Muscle of leg (tissue), 16 donors: ENCODE measurements at places on chromosomes 16 and 17. TPM values are rescaled to one million over a fixed set of nuclear protein-coding genes. Genes with fewer than 3 reads are reported as not detected.

Gene NT5M
- 6.5 TPM for total RNA-seq

Gene CDH13
- total RNA-seq = 47.9 TPM

Gene RNF43
- 0.04 TPM for total RNA-seq

Gene CFAP119
- total RNA-seq = 1.8 TPM

Gene ZP2
- total RNA-seq = 0.09 TPM

Gene HEATR9
- not detected for total RNA-seq

Gene TBC1D3I
- total RNA-seq = 0.09 TPM

Gene PSKH1
- 8.6 TPM for total RNA-seq

Gene AXIN2
- total RNA-seq = 17.7 TPM

Gene SHBG
- 0.58 TPM for total RNA-seq

Gene SHISA9
- 0.04 TPM for total RNA-seq

Gene ADAD2
- total RNA-seq = 0.40 TPM

Gene SKAP1
- 0.35 TPM for total RNA-seq

Gene ETV4
- total RNA-seq = 4.0 TPM

Gene MYOCD
- total RNA-seq = 0.44 TPM

Gene GUCY2D
- under 0.01 TPM for total RNA-seq

Gene JPH3
- 0.18 TPM for total RNA-seq

Gene TEPSIN
- 8.9 TPM for total RNA-seq

Gene KRT31
- total RNA-seq = 3.3 TPM

Gene DHX40
- 40.7 TPM for total RNA-seq

Gene MYCBPAP
- total RNA-seq = 0.66 TPM

Gene MPO
- total RNA-seq = 2.3 TPM

Gene PRSS53
- total RNA-seq = 11.5 TPM

Gene ZNF263
- 34.9 TPM for total RNA-seq

Gene VTN
- total RNA-seq = 0.58 TPM

Gene NLRC3
- total RNA-seq = 0.58 TPM

Gene SLC6A2
- total RNA-seq = 2.3 TPM

Gene TBC1D3G
- total RNA-seq = not detected

Gene GGA2
- 46.3 TPM for total RNA-seq

Gene HOXB4
- 1.3 TPM for total RNA-seq

Gene PPP1R27
- 43.4 TPM for total RNA-seq

Gene MT1F
- total RNA-seq = not detected

Gene NPB
- total RNA-seq = 2.0 TPM

Gene SLX4
- 3.2 TPM for total RNA-seq

Gene C1QTNF8
- total RNA-seq = not detected

Gene PKMYT1
- 3.6 TPM for total RNA-seq

Gene CTRB1
- total RNA-seq = 0.75 TPM

Gene BTBD17
- not detected for total RNA-seq

Gene RANGRF
- 12.9 TPM for total RNA-seq

Gene TBX4
- total RNA-seq = 20.0 TPM

Gene POLR2A
- total RNA-seq = 30.9 TPM

Gene C17orf78
- total RNA-seq = not detected

Gene SOX8
- total RNA-seq = 31.1 TPM

Gene ZNF213
- total RNA-seq = 3.1 TPM
